ENCODE measurements at places on chromosomes 2 and 18. TPM values are rescaled to one million over a fixed set of nuclear protein-coding genes. Genes with fewer than 3 reads are reported as not detected.

GRCh38 chr2:101710471-101711318 is 13.2 kb downstream of the MAP4K4 start:
- DNase-seq = no peak

DNA sequence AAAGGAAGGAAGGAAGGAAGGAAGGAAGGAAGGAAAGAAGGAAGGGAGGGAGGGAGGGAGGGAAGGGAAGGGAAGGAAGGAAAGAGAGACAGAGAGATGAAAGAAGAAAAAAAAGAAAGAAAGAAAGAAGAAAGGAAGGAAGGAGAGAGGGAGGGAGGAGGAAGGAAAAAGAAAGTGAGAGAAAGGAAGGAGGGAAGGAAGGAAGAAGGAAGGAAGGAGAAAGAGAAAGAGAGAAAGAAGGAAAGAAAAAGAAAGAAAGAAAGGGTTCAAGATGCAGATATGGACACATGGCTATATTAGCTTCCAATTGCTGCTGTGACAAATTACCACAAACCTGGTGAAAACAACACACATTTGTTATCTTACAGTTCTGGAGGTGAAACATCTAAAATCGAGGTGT is 20.4 kb upstream of the UBE2F start:
- no peak for DNase-seq

DNA sequence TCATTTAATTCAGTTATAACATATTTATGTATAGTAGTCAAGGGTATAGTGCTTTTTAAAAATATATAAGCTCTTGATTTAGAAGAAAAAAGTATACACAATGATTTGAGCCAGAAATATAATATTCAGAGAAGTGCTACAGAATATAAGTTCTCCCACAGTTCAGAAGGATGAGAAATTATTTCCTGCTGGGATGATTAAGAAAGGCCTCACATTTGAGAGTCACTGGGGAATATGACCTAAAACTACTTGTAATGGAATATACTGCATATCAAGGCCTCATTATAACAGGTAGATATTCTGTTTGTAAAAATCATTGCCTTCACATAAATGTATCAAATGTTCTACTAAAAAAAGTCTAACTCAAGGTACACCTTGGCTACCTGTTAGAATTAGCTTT is 203.5 kb downstream of the MBD2 start:
- no peak for DNase-seq

DNA sequence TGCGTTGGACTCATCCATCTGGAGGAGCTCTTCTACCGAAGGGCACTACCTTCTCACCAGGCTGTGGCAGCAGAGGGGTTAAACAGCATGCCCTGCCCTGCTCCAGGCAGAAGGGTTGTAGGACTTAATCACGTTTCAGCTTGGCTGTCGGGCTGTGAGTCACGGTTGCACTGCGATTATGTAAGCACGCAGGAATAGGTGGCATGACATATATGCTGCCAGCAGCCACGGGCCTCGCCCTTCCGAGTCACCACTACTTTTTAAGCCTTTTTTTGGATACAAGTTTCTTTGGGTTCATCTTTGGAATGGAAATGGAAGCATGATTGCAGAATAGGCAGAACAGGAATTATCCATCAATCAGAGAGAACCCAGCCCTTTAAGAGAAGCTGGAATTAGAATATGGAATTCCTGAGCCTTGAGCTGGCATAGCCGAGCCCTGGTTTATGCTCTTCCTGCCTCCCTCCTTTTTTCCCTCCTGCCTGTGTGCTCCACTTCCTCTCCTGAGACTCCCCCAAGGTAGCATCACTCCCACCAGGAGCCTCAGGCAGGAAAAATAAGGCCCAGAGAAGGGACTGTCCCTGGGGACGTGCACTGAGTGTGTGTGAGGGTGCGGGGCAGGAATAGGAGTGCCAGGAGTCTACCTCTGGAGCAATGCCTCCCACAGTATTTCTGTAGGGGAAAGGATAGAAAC is 86.8 kb downstream of the SEMA4F start:
- no peak for DNase-seq

- DNase-seq = no peak
These were observed 219.9 kb downstream of the TMX3 start for GRCh38 chr18:68494802-68495581.

GRCh38 chr2:194105358-194105757 is 1551.7 kb upstream of the SLC39A10 start:
- no peak for DNase-seq

GRCh38 chr18:44526705-44527415 is 153.8 kb upstream of the SETBP1 start:
- no peak for DNase-seq

- no peak for DNase-seq
These were observed 222.5 kb downstream of the DLGAP1 start for GRCh38 chr18:4232656-4233055.

GRCh38 chr18:48838921-48839818 is 111.6 kb downstream of the SMAD7 start:
- DNase-seq = no peak

DNA sequence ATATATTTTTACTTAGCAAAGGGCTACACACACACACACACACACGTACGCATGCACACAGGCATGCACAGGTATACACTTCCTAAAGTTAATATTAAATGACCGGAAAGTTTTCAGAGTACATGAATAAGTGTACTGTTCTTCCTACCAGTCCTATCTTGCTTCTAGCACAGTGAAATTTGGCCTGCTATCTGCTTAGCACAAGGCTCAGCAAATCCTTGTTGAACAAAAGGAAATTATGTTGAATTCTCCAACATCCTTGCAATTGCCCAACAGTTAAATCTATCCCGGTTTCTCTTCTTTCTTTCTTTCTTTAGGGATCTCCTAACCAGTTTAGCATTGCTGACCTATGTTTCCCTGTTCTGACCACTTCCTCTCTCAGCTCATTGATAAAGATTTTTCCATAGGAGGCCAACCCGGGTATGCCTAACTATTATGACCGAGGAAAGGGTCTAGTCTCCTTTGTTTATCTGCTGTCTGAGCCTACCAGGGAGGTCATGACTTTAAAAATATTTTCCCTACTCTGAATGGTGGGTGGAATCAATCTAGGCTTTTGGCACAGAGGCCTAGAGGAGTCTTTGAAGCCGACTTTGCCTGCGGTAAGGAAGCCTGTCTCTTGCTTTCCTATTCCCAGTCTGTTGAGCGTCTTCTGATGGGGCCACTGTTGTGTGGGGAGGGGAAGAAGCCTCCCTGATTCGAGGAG is 400.7 kb downstream of the HRH4 start:
- peak; percentile 18 for DNase-seq

DNA sequence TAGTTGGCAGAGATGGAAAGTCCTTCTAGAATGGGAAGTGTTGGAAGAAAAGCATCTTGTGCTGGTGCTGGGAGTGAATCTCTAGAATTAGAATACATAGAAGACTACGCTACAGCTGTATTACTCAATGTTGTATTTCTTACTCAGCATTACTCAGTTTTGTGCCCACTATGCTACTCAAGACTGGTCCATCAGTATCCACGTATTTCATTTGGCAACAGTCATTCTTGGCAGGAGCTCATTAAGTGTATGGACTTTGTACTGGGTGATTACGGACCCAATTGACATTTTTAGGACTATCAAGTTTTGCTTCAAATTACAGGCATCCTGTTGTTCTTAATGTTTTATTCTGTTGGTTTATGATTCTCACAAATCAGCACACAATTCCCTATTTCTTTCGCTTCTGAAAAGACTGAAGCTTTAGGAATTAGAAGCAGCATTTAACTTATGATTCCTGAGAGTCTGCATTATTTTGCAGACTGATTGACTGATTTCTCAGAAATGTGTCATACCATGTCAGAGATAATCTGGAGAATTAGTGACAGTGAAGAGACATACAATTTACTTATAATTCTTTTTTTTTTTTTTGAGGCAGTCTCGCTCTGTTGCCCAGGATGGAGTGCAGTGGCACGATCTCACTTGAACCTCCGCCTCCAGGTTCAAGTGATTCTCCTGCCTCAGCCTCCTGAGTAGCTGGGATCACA is 136.9 kb downstream of the MYO3B start:
- no peak for DNase-seq

DNA sequence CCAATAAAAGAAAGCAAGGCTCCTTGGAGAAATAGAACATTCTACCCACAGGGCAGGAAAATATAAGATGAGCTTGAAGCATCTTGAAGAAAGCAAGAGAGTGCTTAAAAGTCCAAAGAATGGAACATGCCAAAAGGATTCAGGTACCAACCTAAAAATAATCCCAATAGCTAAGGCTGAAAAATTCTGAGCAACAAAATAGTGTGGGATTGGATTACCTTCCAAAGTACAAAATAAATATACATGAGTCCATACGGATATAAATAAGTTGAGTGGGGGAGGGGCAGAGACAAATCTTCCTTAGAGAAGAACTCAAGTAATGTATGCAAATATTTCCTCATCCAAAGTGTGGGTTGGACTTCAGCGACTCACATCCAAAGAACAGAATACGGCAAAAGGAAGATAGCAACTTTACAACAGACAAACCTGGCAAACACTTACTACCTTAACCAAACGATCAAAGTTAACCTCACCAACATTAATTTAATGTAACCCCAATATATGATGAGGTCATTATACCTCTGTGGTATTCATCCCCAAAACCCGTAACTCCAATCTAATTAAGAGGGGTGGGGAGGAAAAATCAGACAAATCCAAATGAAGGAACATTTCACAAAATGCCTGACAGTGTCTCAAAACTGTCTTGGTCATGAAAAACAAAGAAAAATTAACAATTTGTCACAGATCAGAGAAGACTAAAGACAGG is 26.9 kb downstream of the MEMO1 start:
- no peak for DNase-seq

DNA sequence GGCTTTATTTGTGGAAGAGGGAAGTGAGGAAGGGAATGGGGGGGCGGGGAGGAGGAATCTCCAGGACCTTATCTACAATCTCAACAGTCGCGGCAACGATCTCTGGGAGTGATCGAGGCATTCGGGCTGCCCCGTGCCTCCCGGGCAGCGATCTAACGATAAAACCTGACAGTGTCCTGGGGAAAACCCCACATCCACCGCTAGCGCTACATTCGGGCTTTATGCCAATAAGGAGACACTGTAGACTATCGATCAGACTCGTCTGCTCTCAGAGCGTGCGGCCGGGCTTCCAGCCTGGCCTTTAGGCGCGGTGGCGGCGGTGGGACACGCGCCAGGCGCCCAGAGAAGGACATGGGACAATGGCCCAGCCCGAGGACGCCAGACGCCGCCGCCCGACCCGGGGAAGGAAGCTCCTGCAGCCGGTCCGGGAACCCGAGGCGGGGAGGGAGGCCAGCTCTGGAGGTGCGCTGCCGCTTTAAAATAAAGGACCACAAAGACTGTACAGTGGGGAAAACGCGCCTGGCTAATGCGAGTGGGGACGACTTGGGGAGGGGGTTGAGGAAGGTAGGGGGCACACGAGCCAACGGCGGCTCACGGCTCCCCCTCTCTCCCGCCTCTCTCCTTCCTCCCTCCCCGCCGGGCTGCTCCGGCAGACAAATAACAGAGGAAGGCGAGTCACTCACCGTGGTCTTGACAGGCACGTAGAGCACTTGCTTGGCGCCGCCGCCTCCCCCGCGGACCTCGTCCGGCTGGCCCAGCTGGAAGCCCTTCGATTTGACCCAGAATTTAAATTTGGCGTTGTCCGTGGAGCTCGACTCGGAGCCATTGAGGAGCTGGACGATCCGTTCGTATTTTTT is 2.2 kb downstream of the NOL4 start:
- peak; percentile 41 for DNase-seq

DNA sequence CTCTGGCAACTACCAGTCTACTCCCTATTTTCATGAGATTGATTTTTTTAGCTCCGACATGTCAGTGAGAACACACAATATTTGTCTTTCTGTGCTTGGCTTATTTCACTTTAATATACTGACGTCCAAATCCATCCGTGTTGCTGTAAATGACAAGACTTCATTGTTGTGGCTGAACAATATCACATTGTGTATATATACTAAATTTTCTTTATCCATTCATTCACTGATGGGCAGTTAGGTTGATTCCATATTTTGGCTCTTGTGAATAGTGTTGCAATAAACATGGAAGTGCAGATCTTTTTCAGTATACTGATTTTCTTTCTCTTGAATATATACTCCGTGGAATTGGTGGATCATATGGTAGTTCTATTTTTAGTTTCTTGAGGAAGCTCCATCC is 5.8 kb upstream of the TTC21B start:
- no peak for DNase-seq

DNA sequence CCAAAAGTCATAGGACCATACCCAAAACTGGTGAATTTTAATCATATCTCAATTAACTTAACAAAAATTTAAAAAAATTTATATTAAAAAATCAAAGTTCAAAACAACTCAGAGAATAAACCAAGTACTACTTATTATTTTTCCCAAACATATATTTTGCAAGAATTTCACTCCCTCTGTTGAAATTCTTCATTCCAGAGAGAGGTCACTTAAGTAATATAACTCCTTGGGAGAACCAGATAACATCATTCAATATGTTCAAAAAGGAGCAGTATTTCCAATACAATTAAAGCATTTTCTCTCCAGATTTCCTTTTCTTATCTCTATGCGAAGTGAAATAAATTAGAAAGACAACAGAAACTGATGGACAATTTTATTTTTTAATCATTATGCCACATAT is 165.9 kb upstream of the RND3 start:
- no peak for DNase-seq

- DNase-seq = no peak
These were observed 15.4 kb upstream of the DTNA start for GRCh38 chr18:34694591-34695165.

DNA sequence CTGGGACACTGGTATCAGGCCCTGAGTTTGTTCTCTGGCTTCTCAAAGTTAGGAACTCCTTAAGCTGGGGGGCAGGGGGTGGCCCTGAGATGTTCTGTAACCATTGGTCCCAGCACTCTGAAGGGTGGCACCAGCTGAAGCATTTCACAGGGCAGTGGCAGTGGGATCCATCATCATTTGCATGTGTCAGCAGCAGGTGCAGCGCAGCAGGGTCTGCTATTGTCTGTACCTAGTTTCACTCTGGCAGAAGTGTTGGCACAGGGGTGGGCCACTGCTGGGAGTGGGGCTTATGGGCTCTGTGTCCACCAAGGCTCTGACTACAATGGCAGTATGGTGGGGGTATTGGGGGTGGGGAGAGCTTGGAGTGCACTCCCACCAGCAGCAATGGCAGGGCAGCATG is 460.4 kb upstream of the ZNF804A start:
- DNase-seq = no peak

- DNase-seq = no peak
These were observed 852.1 kb downstream of the CPS1 start for GRCh38 chr2:211408483-211408891.

DNA sequence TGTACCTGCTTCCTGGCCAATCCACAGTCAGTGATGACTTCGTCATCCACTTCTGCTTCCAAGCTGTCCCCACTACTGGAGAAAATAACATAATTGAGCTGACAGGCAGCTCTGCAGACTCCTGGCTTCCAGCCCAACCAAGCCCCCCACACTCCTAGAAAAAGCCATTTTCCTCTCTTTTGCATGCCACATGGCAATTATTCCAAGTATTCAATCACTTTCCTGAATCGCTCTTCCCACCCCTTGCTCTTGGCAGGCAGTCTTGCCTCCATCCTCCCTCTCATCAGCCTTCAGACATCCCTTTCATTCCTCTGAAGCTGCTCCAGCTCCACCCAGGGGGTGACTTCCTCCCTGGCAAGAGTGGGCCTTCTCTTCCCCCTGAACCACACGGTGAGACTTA is 14.3 kb upstream of the ST8SIA5 start:
- DNase-seq = no peak

The PTPRM gene
- 7.7 TPM for total RNA-seq

The SAG gene
- not detected for total RNA-seq

The NRP2 gene
- total RNA-seq = 90.3 TPM

The HDAC4 gene
- total RNA-seq = 52.1 TPM

The SLC4A5 gene
- 3.0 TPM for total RNA-seq

The PUM2 gene
- total RNA-seq = 110 TPM

The ELOA2 gene
- not detected for total RNA-seq

The LRRTM1 gene
- total RNA-seq = 1.5 TPM

The MTCL1 gene
- total RNA-seq = 18.4 TPM
